ENCODE measurements at places on chromosomes 6 and 20.

DNA sequence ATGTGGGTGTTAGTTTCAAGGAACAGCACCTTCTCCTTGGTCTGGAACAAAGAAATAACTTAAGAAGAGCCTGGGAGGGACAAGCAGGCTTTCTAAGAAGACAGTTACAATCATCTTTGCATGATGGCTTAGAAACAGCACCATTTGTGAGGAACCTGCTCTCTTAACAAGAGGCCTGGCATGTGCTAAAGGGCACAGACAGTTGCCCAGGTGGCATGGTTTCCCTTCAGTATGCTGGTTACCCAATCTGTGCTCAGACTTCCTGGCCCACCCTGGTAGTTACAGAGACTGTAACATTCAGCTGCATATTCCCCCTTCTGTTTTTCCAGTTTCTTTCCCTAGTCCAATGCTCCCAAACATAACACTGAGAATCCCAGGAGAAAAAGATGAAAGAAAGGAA is 84.0 kb downstream of the CHD6 start:
- DNase-seq = no peak

DNA sequence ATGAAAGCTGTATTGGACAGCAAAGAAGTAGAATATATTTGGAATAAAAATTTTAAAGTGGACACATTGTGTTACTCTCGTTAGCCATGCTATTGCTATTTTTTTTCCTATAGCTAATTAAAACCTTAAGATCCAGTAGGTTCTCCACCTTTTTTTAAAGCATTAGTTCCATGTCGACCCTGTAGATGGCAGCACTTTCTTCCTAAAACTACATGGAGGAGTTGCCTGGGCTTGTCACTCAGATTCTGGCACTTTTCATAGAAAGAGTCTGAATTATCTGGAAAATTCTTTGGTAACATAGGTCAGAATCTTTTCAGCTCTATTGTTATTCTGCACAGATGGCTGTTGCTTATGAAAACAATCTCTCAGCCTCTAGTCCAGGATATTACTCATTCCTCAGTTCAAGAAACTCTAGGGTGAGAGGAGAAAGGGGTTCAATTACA is 42.0 kb upstream of the ESR1 start:
- no peak for DNase-seq

DNA sequence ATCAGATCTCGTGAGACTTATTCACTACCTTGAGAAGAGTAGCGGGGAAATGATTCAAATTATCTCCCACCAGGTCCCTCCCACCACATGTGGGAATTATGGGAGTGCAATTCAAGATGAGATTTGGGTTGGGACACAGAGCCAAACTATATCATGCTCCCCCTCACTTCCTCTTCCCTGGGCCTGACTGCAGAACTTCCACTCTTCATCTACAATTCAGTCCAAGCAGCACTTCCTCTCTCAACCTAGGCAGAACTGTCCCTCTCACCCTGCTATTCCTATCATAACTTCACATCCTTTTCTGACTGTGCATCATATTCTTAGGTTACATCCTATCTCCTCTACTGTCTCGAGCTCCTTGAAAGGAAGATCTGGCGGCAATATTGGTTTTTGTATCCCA is 184.0 kb upstream of the HDDC2 start:
- no peak for DNase-seq

DNA sequence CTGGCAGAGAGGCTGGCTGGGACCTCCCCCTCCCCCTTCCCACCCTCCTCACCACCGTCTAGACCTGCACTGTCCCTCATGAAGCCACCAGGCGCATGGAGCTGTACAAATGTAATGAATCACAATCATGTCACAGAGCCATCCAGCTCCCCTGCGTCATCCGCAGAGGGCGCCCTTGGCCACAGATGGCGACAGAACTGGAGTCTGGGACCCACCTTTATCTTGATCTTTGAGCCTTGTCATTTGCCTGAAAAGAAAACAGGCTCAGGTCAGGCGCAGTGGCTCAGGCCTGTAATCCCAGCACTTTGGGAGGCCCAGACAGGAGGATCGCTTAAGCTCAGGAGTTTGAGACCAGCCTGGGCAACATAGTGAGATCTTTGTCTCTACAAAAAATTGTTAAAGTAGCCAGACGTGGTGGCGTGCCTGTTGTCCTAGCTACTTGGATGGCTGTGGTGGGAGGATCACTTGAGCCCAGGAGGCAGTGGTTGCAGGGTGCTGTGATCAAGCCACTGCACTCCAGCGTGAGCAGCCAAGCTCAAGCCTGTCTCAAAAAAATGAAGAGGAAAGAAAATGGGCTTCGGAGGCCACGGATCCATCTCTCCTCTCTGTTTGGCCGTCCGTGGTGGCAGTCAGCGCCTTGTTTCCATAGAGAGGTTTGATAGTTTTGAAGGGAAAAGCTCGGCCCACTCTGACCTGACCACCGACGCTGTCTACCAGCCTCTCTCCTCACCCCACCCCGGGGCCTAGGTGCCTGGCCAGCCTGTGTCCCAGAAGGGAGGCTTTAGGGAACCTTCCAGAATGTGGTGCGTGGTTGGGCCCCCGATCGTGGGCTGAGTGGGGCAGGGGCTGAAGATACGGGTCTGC is 6.2 kb downstream of the COL9A3 start:
- DNase-seq = no peak

DNA sequence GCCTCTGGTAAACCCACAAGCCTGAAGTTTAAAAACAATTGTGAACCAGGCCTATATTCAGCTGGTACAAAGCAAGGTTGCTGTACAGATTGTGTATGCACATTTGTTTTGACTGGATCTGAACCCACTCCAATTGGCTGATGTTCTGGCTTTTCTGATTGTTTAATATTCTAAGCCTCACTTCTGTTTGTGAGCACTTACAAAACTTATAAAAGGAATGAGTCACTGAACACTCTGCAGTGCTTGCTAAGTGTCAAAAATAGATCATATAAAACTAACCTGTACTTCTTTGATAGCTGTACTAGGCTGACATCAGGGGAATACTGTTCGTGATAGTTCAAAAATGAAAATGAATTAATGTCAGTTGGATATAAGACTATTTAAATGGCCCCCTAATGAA is 12.1 kb downstream of the COL21A1 start:
- DNase-seq = no peak

DNA sequence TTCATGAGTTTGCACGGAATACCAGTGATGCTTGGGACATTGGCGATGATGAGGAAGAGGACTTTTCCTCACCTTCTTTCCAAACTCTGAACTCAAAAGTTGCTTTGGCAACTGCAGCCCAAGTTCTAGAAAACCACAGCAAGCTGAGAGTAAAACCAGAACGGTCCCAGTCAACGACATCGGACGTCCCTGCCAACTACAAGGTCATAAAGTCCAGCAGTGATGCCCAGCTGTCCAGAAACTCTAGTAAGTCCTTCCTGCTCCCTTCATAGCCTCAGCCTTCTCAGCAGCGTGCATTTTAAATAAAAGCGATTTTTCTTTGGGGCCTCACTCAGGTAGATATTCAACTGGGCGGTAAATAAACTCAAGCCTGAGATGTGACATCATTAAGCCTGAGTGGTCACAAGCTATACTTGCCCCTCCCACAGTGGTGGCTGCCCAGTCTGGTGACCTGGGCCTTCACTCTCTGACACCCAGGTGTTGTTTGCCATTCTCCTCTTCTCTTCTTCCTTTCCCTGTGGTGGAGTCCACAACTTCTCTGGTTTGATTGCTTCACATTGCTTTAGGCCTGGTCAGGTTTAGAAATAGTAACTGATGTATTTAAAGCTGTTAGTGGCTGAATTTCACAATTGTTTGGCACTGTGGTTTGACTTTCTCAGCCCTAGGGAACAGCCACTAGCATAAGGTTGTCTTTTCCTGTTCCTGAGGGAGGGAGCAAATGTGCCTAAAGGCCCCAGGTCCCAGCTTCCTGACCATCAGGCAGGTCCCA is 21.6 kb upstream of the TMEM217 start:
- no peak for DNase-seq

DNA sequence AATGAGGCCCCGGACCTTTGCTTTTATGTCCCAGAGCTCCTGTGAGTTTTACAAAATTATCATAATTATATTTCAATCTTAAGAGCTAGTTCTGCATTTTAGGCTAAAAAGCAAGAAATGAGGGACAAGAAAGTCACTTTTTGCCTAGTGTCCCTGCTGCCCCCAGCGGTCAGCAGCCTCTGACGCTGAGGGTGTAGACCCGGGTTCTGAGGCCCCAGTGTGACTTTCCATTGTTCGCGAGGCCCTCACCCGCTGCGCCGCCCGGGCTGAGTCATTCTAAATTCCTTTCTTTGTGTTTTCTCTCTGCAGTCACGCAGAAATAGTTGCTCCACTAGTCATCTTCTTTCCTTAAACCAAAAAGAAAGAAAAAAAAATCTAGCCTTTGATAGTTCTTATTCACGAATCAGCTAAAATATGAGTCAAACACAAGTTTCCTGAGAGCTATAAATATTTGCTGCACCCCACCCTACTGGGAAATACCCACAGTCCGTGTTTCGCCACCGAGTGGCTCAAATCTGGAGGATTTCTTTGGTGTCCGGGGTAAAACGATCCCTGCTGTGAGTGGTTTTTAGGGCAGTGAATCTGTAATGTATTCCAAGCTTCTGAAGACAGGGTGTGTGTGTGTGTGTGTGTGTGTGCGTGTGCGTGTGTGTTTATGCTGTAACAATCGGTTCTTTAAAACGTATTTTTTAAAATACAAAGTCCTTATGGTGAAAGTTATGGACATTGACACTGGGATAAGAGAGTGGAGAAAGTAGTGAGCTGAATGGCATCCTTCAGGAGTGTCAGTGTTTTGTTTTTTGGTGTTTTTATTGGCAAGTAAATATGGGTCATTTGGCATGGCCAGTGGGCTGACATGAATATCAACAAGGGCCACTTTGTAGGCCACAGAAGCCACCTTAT is 59.7 kb upstream of the EEF1A1 start:
- DNase-seq = peak; percentile 50

- no peak for DNase-seq
Measured at GRCh38 chr20:37501940-37502339, 19.1 kb upstream of the NNAT start.

Data from stimulated activated CD8-positive, alpha-beta memory T cell treated with anti-CD3 and anti-CD28 coated beads, Interleukin-2, amount 100 ng/mL, for 1 hour (primary cell).